ENCODE measurements at places on chromosomes 2 and 18.

DNA sequence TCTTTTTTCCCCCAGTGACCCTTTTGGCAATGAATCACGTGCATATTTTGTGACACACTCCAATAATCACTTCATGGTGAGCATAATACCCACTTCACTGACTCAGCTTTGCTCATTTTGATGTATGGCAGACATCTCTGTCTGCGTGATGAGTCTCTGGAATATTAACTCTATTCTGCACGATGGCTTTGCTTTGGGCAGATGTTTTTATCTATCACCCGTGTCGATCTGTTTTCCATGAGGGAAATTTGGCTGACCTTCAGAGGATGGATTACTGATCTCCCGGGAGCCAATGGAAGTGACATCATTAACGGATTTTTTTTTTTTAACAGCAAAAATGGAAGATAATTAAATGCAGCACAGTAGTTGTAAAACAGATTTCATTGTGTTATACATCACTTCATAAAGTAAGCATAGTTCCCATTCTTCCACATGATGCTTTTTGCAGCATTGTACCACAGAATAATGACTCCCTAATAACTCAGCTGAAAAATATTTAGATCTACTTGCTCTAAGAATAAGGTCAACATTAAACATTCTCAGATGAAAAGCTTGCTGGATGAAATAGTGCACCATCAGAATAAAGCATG, 29.8 kb downstream of the CDC42EP3 start:
- no peak for DNase-seq

DNA sequence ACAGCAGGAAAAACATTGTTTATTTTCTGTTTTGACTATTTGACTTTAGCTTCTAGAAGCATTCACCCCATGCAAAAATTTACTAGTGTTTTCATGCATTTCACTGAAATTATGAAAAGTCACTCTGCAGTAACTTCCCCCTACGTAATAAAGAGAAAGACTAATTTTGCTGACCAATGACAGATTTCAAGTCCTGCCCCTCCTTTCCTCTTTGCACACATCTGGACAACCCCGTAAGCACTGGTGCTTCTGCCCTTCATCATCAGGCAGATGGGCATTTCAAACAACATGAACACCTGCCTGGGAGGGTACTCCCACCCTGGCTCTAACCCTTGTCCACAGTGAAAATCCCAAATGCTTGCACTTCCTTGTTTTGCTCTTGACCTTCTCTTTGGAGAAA, 815.0 kb upstream of the ID2 start:
- no peak for DNase-seq

DNA sequence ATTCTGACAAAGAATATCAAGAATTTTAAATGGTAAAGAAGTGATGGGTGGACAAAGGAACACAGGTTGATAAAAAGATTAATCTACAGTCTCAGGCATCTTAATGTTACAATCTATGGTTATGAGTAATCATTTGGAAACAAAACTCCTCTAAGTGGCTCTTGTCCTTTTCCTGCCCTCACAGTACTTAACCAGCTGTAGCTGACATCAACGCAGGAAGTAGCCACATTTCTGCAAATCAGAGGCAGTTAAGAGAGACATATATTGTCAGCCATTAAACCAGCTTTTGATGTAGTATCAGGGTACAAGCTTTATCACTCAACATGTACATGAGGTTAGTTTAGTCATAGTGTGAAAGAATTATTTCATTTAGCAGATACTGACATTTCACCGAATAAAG, 244.6 kb downstream of the NR4A2 start:
- no peak for DNase-seq

GRCh38 chr2:205002390-205002789, 457.1 kb downstream of the PARD3B start:
- no peak for DNase-seq

DNA sequence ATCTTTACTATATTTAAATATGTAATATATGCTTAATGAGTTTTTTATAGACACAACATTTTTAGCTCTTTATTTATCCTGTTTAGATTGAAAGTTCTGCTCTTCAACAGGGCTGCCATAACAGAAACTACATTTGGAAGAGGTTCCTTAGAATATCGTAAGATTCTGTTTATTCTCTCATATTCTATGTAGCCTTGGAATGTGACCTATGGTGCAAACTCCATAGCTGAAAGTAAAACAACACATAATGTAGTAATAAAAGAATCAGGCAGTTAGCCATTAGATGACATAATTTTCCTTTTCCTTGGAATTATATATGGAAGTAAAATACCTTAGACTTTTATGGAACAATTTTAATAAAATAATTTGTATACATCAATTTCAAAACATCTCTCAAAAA, 91.3 kb downstream of the ZNF804A start:
- DNase-seq = no peak

- DNase-seq = no peak
Measured at GRCh38 chr2:9640403-9641104, 9.8 kb upstream of the YWHAQ start.

DNA sequence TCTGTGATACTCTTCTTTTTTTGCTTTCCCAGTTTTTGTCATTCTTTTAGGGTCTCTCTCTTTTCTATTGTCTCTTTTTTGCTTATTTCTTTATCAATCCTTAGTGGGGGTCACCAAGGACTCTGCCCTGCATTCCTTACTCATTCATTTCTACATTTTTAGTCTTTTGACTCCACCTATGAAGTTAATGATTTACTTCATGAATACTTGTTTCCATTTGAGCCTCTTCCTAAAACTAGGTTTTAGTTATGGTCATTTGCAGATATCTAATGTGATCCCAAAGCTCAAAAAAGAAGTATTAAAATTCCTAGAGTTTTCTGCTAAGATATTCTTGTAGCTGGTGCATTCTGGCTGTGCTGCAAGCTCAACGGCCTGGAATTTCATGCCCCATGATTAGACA, 149.3 kb upstream of the AQP4 start:
- DNase-seq = no peak

GRCh38 chr2:177291701-177292100, 27.2 kb upstream of the NFE2L2 start:
- no peak for DNase-seq

- no peak for DNase-seq
Measured at GRCh38 chr18:78719821-78720220, 259.8 kb upstream of the SALL3 start.

DNA sequence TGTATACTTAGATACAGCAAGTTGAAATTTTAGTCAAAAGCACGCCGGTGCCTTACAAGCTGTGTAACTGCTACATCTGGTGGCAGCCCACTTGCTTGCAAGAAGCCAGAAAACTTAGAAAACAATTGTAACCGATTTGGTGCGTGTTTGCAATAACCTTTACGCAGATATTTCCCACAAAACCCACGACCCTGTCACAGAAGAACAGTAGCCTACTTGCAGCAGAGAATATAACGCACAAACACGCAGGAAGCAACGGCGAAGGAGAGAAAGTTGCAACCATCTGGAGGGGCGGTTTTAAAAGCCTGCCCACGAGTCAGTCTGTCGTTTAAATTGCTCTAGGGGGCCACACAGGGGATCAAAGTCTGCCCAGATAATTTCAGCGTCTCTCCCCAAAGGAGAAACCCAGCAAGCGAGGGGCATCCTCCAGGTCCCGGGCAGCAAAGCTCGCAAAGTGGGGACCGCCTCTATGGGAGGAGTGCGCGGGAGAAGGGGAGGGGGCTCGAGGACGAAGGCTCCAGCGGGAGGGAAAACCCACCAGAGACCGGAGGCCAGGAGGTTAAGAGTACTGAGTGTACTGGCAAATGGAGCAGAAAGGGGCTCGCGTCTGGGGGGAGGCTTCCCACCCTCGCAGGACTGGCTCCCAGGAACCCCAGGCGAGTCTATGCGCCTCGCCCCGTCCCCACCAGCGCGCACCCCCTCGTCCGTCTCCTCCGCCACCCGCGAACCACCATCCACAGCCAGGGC, 1.1 kb downstream of the TLK1 start:
- peak; percentile 54 for DNase-seq

- DNase-seq = peak; percentile 13
Measured at GRCh38 chr2:102615620-102616436, 3.5 kb upstream of the SLC9A2 start.

DNA sequence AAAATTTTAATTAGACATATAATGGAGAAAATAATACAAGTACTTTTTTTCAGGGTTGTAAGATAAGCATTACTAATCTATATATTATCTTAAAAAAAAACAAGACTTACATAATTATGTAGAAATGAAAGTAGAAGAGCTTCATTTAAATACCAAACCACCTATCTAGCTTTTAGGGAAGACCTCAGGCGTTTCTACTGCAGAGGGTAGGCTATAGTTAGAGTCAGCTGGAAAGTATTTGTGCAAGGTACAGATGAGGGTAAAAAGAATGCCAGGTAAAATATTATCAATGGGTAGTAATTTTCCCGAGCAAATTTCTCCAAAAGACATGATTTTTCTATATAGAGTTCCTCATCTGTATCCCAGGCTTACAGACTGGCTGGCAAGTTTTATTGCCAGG, 30.5 kb upstream of the SLC39A10 start:
- no peak for DNase-seq

DNA sequence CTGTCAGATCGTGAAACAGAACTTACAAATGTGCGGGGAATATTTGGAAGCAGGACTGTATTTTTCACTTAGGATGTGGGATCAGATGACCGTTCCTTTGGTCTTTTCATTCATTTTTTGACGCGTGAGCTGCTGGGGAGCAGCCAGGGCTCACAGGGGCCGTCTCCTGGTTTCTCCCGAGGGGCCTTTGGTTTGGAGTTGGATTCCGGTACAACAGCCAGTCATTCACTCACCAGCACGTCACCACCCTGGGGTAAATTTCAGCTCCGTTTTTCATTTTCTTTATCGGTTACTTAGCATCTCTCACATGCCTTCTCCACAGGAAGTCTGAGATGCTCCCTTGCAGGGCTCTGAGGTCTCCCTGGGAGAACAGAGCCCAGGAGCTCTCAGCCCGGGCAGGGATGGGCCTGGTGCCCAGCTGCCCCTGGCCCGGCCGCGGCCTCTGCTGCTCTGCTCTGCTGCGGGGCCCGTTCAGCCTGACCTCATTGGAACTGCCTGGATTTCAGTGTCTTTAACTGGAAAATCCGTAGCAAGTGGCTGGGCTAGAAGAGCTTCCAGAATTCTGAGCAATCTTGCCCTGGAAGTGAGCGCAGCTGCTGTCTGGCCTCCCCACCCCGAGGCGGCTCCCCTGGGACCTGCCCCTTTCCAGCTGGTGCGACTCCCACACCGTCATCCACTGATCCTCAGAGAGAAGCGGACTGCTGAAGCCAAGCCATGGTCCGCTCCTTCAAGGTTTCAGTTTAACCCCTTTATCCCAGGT, 335.6 kb downstream of the EIPR1 start:
- DNase-seq = no peak

GRCh38 chr18:72174972-72175649, 369.0 kb downstream of the CBLN2 start:
- no peak for DNase-seq

GRCh38 chr18:54075689-54076088, 148.8 kb downstream of the MBD2 start:
- DNase-seq = no peak

- DNase-seq = no peak
Measured at GRCh38 chr2:196383799-196384198, 212.4 kb upstream of the STK17B start.

DNA sequence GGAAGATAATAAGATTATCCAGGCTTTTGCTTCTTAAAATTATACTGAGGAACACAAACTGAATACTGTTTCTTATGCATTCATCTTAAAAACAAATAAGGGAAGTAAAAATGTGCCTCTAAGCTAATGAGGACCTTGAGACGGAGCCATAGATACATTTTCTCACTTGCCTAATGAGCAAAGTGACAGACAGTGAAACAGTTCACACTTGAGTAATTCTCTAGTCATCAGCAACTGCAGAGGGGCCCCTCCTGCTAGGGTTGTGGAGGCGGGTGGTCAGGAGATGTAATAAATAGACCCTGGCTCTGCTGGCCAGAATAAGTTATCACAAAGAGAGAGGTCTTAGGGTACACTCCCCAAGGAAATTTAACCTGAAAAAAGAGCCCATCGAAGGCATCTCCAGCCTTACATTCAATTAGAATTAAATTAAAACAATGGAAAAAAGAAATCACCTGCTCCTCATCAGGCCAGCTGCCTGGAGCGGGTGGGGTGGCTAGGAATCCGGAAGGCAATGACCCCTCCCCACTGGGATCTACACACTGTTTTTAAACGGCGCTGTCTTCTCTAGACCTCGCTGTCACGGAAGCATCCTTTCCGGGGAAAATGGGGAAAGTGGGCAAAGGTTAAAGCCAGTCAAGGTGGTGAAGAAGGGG, 32.6 kb upstream of the INSIG2 start:
- no peak for DNase-seq

DNA sequence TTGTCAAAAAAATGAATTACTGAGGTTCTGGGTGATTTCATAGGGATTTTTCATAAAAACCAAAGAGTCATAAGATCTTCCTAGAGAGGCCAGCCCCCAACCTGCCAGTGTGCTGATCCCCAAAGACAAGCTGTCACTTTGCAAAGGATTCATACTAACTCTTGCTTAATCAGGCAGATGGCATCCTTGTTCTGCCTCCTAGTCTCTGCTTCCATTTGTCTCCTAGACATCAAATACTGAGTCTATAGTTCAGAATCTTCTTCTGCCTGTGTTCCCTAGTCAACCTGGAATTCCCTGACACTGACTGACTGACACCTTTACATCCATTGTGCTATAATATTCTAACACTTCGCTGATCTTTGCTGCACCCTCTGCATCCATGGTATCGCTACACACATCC, 84.9 kb downstream of the SLC8A1 start:
- DNase-seq = no peak

DNA sequence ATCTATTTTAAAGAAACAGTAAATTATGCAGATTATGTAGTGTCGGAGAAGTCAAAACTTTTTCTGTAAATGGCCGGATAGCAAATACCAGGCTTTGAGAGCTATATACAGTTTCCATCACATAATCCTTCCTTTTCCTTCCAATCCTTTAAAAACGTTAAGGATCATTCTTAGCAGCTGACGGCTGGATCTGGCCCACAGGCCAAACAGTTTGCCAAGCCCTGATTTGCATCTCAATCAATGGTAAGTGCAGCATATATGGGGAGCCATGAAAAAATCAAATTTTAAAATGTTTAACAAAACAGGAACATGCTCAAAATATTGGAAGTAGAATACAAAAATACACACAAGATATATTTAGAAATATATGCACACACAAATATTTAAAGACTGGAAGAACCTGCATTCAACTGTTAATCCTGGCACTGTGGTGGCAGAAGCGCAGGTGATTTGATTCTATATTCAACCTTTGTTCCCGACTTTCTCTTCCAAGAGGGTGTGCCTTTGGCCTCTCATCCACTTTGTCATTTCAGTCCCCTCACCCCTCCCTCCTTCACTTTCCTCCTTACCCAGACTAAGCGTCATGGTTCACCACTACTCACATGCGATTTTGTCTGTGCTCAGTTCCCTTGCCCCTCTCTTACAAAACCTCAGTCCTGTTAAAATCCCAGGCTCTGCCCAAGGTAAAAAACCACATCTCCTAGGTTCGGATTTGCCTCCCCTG, 27.3 kb downstream of the NDUFA10 start:
- DNase-seq = no peak

Data from activated CD4-positive, alpha-beta T cell treated with anti-CD3 and anti-CD28 coated beads for 4 hours (primary cell).